Mesenchymal stem cell (in vitro differentiated cells and primary cell): ENCODE measurements at places on chromosomes 2 and 18.

DNA sequence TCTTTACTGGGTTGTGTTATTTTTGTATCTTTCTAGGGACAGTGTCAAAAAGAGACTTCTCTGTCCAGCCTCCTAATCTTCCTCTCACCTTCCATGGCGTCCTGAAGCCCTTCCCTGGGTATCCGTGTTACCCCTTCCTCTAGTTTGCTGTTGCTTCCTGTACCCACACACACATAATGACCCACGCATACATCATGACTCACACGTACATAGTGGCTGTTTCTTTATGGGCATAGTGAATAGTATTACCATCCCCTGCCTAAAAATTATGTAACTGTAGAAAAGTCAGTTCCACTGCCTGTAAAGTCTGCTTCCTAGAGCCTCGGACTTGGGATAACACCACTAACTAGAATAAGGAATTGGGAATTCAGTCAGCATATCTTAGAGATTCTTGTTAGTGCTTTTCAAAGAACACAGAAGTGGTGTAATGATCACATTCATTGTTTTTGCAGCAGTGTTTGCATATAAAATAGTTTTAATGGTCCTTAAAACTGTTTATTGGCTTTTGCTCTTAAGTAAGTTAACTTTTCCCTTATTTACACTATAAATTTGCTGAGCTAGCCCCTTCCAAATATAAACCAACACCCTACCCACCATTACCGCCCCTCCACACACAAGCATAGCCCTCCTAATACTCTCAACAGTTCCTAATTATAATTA, 308.4 kb upstream of the RAB12 start:
- DNase-seq: no peak

GRCh38 chr2:128040166-128040771, 12.4 kb upstream of the SAP130 start:
- DNase-seq: no peak

GRCh38 chr18:57906852-57907251, 103.7 kb upstream of the ATP8B1 start:
- DNase-seq: no peak

DNA sequence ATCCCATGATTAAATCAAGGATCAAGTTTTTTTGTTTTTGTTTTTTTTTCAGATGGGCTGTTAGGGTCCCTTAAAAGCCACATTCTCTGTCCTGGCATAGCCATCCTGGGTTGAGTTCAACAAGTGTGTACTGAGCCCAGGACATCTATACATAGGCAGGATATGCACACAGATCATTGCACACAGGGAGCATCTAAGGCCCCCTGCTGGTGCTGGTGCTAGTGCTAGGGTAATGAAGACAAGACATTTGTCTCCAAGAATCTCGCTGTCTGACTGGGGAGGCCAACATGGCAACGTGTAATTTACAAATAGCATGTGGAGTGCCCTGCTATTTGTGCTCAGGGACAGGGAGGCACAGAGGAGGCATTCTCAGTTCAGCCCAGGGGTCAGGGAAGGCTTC, 124.5 kb downstream of the VAPA start:
- no peak for DNase-seq

- DNase-seq: no peak
These were observed 34.5 kb downstream of the TTLL4 start for GRCh38 chr2:218745160-218745558.

DNA sequence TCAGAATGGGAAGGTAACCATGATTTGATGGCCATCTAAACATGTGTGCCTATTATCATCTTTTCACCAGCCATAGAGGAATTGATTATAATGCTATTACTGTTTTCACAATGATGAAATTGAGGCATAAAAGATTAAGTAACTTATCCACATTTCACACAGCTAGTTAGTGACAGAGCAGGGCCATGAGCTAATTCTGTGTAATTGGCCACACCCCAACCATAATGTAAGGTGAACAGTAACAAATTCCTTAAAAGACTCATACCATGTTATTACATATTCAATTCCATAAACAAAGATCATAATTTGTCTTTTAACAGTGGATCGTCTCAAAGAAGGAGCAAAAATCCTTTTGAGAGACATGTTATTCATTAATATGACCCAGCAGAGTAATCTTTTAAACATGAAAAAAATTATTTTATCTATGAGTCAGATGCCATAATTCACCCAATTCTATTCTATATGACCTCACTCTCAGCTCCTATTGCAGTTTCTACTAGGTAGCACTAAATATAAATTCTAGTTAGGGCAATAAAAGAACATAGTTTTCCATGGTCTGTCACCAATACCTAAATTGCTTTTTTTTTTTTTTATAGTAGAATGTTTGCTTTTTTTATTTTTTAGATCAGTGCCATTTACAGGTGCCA, 475.8 kb upstream of the SLC39A10 start:
- DNase-seq: no peak

DNA sequence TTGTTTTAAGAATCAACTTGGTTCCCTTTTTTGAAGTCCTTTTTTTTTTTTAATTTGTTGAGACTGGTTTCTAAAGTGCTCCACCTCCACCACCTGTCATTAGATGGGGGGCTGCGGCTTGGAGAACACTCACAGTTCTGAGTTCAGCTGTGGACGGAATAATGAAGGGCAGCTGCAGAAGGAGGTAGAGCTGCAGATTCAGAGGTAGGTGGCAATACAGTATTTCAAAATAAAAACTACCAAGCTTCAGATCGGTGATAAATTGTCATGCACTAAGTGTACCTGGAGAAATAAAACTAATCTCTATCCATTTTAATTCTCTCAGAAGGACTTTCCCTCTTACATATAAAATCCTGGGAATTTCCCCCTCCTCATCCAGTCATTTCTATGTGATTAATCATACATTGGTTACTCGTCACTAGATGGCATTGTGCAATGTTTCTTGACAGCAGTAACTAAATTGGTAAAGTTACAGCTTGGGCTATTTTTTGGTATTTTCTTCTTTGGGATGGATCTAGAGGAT, 81.1 kb upstream of the SLC39A10 start:
- peak; percentile 87 for DNase-seq

- no peak for DNase-seq
These were observed 54.1 kb downstream of the ANTXR1 start for GRCh38 chr2:69067026-69067630.

GRCh38 chr18:76209597-76209996, 285.4 kb downstream of the ZNF516 start:
- no peak for DNase-seq

DNA sequence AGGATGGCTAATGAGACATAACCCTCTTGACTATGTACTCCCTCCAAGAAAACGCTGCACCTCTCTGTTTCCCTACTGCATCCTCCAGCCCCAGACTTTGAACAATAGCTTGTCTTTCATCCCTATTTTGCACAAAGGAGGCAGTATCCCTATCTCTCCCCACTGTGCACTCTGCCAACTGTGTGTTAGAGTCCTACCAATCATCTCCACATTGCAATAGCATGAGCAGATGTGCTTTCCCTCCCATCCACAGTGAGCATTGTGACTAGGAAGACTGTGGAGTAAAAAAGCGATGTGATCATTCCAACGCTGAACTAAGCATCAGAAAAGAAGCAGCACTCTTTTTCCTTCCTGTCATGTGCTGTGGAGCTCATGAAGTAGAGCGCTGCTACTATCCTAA, 206.3 kb upstream of the GULP1 start:
- no peak for DNase-seq

DNA sequence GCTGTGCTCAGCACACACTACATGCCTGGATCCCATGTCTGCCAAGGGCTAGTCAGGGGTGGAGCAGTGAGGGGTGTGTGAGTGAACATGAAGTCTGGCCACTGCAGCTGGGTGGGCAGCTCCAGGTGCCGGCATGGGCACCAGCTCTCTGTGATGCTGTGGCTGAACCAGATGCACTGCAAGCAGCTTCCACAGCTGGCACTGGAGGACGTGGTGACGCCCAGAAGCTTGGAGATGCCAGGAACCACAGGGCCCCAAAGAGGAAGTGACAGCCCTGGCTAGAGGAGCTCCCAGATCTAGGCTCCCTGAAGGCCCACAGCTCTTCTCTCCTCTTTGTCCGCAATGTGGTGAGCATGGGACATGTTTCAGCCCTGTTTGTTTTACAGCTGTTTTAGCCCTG, 776.3 kb upstream of the POU3F3 start:
- no peak for DNase-seq

GRCh38 chr2:219300022-219300421, 9.2 kb downstream of the PTPRN start:
- DNase-seq: no peak

- DNase-seq: peak; percentile 68
These were observed 4.0 kb downstream of the BAZ2B start for GRCh38 chr2:159612255-159612901.

DNA sequence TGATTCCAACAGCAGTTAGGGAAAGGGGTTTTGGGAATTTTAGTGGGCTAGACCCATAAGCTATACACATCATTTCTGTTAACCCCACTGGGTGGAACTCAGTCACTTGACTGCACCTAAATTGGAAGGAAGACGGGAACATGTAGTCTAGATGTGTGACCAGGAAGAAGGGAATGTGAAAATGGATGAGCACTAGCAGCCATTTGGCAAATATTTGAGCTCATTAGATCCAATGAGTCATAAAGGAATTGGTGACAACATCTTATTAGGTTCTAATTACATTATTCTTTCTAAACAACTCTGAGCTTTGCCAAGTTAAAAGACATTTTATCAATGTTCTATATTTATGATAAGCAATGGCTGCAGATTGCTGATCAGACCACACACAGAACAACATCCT, 400.6 kb downstream of the IRS1 start:
- no peak for DNase-seq

DNA sequence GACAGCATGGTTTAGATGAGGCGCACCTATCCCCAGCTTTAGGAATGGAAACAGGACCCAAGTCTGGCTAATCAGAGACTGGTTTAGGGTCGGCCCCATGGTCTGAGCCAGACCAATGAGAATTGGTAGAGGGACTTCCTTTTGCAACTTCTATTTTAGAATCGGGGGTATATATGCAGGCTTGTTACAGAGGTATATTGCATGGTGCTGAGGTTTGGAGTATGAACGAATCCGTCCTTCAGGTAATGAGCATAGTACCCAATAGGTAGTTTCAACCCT, 1.5 kb upstream of the BOLA3 start:
- DNase-seq: no peak

DNA sequence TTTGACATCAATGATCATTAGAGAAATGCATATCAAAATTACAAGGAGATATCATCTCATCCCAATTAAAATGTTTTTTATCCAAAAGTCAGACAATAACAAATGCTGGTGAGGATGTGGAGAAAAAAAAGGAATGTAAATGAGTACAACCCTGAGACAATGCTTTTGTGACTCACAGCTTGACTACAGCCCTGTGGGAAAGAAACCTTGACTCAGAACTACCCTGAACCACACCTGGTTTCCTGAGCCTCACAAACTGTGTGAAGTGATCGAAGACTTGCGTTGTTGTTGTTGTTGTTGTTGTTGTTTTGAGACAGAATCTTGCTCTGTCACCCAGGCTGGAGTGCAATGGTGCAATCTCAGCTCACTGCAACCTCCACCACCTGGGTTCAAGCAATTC, 266.6 kb upstream of the MYT1L start:
- no peak for DNase-seq

GRCh38 chr18:59629894-59630293, 67.3 kb downstream of the CCBE1 start:
- peak; percentile 29 for DNase-seq

DNA sequence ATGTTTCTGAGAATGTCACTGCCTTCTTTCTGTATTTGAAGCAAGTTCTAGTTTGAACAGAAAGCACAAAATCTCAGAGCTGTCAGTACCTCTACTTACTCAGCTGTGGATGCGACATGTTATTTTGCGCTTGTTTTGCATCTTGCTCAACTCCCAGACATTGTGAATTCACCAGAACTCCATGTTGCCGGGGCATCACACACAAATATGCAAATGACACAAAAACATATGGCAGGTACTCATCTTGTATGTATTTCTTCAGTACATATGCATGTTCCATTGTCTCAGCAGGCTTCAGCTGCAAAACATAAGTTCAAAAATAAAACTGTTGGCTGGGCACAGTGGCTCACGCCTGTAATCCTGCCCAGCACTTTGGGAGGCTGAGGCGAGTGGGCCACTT, 30.8 kb downstream of the ADCY3 start:
- DNase-seq: no peak

GRCh38 chr2:193377789-193378188, 1183.1 kb upstream of the TMEFF2 start:
- DNase-seq: no peak

DNA sequence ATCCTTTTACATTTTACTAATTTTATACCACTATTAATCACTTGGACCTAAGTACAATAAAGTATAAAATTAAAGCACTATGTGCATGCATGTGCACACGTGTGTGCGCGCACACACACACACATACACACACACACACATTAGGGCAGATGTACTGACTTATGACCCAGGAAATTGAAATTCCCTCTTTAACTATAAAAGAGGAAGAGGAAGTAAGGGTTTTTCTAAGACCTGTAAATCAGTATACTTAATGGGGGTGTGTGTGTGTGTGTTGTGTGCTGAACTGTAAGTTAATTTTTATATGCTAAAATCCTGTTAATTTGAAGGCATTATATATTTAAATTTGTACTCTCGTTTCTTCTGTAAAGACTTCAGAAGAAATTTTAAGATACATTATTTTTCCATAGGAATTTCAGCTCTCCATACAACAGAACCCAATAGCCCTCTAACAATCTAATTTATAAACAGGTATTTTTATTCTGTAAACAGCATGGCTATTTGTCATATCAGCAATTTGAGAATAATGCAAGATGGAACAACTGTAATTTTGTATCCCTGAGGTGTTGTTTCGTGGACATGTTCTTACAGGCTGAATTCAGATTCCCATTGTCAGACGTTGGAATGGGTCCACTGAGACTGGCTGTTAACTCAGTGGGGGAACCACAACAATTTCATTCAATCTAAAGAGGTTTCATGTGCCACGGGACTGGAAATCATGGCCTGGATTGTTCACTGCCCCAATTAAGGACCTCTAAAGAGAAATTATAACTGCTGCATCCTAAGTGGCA, 90.9 kb downstream of the PLA2R1 start:
- no peak for DNase-seq

DNA sequence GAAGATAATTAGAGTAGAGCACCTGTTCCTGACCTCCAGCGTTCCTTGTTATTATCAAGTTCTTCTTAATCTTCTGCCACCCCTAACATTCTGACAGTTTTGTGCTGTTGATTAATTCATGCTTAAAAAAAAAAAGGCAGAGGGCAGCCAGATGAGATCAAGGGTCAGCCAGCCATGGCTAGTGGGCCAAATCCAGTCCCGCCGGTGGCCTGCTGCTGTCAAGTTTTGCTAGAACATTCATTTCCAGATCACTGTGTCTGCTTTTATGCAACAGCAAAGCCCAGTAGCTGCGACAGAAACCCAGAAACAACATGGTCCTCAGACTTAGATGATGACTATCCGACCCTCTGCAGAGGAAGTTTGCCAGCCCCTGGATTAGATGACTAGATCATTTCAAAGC, 101.6 kb downstream of the RNF144A start:
- DNase-seq: no peak

GRCh38 chr2:204604061-204604460, 58.8 kb downstream of the PARD3B start:
- DNase-seq: peak; percentile 14
